Hematopoietic multipotent progenitor cell treated with erythropoietin and hydrocortisone succinate and interleukin-3 and kit ligand, for 6 days (in vitro differentiated cells): ENCODE measurements at places on chromosomes 13 and 19.

DNA sequence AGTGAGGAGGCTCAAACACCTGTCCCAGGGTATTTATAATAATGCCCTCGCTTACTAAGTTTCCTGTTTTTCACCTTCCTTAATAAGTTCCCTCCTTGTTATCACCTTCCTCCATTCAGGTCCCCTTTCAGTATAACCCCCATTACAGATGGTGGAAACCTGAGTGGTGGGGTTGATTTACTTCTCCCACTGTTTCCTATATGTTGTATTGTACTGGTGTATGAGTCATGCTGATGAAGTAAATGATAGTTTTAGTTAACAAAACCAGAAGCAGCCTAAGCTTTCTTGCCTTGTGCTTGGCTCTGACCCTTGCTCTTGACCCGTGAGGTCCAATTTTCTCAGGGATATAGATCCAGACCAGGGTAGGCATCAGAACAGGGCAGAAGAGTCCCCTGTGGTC lies 22.3 kb upstream of the TNFSF11 start:
- no peak for DNase-seq

GRCh38 chr19:31499281-31500196 lies 150.3 kb upstream of the TSHZ3 start:
- DNase-seq, result no peak

DNA sequence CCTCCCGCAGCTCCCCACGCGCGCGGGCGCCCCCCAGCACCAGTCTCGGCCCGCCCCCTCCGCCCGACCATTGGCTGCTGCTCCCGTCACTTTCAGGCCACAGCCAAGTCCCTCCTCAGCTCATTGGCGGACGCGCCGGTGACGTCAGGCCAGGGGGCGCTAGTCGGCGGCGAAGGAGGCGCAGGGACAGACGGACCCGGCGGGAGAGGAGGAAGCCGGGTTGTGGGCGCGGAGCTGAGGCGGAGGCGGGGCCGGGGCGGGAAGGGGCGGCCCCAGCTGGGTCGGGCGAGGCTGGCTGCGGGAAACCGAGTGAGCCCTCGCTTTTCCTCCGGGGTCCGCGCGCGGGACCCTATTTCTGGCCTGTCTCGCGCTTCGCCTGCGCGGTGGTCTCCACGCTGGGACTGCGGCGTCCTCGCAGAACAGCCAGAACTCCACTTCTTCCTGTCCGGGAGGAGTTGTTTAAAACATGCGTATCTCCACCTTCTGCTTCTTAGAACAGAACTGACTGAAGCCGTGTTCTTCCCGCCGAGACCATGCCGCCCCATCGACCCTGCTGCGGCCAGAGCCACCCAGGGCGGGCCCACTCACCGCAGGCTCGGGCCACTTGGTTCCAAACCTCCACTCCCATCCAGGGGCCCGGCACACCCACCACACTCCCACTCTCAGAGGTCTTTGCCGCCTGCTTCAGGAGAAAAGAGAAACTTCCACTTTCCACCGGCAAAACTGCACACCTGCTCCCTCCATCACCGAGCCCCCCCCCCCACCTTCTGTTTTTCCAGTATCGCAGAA lies 471 bp upstream of the TMTC4 start:
- peak; percentile 97 for DNase-seq

DNA sequence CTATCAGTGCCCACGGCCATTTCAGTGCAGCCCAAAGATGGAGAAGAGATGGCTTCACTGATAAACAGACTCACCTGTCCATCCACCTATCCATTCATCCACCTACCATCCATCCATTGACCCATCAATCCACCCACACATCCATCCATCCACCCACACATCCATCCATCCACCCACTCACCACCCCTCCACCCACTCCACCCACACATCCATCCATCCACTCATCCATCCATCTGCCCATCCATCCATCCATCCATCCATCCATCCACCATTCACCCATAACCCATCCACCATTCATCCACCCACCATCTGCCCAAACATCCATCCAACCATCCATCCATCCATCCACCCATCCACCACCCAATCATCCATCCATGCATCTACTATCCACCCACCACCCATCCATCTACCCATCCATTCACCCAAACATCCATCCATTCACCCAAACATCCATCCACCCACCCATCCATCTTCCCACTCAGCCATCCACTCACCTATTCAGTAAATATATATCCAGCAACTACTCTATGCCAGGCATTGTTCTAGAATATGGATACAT lies 31.6 kb upstream of the ZNRF4 start:
- no peak for DNase-seq

DNA sequence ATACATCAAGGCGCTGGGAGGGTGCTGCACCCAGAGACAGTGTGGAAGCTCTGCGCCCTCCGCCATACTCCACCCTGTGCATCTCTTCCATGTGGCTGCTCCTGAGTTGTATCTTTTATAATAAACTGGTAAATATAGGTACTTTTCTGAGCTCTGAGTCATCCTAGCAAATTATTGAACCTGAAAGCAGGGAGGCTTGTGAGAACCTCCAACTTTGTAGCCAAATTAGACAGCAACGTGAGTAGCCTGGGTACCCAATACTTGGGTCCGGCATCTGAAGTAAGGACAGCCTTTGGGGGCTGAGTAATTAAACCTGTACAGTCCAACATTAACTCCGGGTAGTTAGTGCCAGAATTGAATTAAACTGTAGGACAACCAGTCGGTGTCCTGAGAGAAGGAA lies 57.4 kb downstream of the RUBCNL start:
- no peak for DNase-seq

DNA sequence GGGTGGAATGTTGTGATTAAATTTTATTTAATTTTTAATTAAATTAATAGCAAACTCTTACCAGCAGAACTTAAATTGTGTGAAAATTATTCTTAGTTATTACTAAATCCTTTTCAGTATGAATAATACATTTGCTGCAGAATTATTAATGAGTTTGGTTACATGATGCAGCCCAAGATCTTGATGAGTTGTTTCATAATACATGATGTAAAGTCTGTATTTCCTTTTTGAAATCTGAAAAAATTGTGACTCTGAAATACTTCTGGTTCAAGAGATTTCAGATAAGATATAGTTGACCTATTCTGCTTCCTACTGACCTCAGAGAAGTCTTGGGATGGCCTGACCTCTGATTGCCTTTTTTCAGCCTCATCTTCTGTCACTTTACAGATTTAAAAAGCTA lies 11.1 kb downstream of the SAE1 start:
- peak; percentile 25 for DNase-seq

DNA sequence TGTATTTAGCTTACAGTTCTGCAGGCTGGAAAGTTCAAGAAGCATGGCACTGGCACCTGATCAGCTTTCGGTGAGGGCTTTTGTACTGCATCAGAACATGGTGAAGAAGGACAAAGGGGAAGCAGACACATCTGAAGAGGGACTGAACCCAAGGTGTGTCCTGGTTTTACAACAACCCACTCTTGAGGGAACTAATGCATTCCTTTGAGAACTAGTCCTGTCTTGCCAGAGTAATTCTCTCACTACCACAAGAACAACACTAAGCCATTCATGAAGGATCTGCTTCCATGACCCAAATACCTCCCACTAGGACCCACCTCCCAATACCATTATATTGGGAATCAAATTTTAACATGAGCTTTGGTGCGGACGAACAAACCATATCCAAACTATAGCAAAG lies 93.6 kb downstream of the RFC3 start:
- DNase-seq, result no peak

- DNase-seq, result no peak
Measured at GRCh38 chr13:44271473-44271872, 102.2 kb upstream of the SERP2 start.
